ENCODE measurements at places on chromosomes 3 and 15. TPM values are rescaled to one million over a fixed set of nuclear protein-coding genes. Genes with fewer than 3 reads are reported as not detected.

DNA sequence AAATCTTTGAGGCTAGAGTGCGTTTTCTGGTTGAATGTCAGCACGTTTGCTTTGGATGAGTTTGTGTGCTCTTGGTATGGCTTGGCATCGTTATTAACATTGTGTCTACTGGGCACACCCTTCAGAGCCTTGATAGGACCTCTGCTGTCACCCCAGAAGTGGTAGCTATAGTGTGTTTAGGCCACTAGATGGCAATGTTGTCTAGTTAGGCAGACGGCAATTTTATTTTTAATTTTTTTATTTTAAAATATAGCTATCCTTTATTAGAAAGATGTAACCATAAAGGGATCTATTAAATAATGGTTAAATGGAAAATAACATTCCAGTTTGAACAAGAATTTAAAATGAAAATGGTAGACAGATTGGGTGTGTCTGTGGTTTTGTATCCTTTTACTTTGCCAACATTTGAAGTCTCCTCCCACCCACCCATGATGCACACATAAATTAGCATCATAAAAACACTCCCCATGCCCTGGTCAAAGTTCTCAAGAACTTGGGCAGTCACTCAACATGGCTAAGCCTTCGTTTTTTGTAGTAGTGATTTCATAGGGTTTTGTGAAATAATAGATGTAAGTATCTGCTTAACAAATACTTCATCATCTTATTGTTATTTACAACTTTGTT, 200.7 kb downstream of the KCNH8 start:
- H3K27me3 ChIP-seq = no peaks in the 10 kb centered on the region
- H3K36me3 ChIP-seq = no peaks in the 10 kb centered on the region
- no peak for DNase-seq
- H3K4me3 ChIP-seq = no peak overlapping the region
- no peak overlapping the region for H3K27ac ChIP-seq
- no peaks in the 10 kb centered on the region for H3K4me1 ChIP-seq

SENP8 gene
- total RNA-seq = 0.15 TPM

DNA sequence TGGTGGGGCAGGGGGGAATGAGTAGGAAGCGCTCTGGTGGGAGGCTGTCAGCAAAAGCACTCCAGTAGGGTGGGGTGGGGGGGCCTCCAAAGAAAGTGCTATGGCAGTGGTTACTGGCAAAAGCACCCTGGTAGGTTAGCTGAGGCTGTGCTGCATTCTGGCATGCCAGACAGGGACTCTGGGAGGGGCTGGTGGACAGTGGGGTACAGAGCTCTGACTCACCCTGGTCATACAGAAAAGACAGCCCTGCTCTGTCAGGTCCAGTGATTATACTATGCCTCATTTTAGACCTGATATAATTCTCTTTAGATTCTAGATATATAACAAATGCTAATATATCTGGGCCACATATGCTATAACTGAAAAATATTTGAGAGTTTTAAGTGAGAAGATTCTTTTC, 82.8 kb upstream of the CPNE4 start:
- DNase-seq = no peak
- H3K36me3 ChIP-seq = no peaks in the 10 kb centered on the region
- no peaks in the 10 kb centered on the region for H3K27me3 ChIP-seq

DNA sequence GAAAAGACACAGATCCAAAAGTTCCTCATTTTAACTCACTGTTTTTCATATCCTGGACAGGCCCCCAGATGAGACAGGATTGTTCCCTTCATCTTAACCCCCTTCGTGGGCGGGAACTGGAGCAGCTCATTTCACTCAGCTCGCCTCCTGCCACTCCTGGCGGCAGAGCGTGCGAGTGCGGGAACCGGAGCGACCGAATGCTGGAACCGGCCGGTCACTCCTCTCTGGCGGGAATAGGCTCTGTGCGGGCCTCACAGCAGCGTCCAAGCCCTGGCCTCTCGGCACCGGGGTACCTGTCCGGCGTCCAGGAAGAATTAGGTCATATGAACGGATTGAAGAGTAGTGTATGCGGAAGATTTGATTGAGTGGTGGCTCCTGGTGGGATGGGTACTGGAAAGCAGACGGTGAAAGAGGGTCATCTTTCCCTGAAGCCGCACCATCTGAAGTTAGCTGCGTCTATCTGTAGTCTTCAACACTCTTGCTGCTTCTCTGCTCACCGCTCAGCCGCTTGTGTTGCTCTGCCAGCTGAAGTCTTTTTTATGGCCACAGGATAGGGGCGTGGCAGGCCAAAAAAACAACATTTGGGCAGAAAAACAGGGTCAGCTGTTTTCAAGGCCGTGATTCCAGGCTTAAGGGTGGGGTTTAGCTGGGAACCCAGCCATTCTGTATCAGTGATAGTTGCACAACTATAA, 42.3 kb upstream of the FXR1 start:
- no peak overlapping the region for H3K27ac ChIP-seq
- no peak overlapping the region for H3K4me3 ChIP-seq
- peaks cover 2% of the 10 kb centered on the region for H3K27me3 ChIP-seq
- H3K36me3 ChIP-seq = no peaks in the 10 kb centered on the region
- DNase-seq = no peak
- H3K4me1 ChIP-seq = no peaks in the 10 kb centered on the region

DNA sequence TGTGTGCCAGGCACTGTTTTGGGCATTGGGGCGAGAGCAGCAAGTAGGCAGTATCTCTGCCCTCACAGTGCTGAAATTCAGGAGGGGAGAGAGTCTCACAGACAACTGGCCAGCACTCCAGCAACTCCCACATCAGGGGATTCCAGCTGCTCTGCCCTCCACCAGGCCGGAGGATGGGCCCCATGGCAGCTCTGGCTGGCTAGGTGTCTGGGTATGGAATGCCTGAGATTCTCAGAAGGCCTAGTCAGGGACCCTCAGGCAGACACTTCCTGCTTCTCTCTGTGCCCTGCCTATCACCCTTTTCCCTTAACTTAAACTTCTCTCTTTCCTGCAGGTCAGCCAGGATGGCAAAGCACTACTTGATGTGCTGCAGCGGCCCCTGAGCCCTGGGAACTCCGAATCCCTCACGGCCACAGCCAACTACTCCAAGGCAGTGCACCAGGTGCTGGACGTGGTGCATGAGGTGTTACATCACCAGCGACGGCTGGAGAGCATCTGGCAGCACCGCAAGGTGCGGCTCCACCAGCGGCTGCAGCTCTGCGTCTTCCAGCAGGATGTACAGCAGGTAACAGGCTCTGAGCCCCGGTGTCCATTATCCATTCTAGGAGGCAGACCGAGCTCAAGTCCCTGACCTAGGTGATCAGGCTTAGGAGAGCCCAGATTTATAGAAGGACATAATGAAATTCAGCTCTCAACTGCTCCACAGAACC, 342.2 kb upstream of the ROPN1 start:
- no peaks in the 10 kb centered on the region for H3K36me3 ChIP-seq
- no peaks in the 10 kb centered on the region for H3K4me1 ChIP-seq
- H3K27me3 ChIP-seq = no peaks in the 10 kb centered on the region
- H3K27ac ChIP-seq = no peak overlapping the region
- DNase-seq = no peak

PCOLCE2 gene
- total RNA-seq = not detected

GRCh38 chr3:30503446-30503845, 103.0 kb upstream of the TGFBR2 start:
- H3K27me3 ChIP-seq = no peaks in the 10 kb centered on the region
- H3K4me1 ChIP-seq = no peaks in the 10 kb centered on the region
- no peak overlapping the region for H3K4me3 ChIP-seq
- no peak overlapping the region for H3K27ac ChIP-seq
- H3K36me3 ChIP-seq = no peaks in the 10 kb centered on the region

- no peak for DNase-seq
- H3K4me1 ChIP-seq = no peaks in the 10 kb centered on the region
- H3K27me3 ChIP-seq = peaks cover 3% of the 10 kb centered on the region
- no peaks in the 10 kb centered on the region for H3K36me3 ChIP-seq
These were observed 26.0 kb downstream of the FBXW12 start for GRCh38 chr3:48397767-48398681.

DNA sequence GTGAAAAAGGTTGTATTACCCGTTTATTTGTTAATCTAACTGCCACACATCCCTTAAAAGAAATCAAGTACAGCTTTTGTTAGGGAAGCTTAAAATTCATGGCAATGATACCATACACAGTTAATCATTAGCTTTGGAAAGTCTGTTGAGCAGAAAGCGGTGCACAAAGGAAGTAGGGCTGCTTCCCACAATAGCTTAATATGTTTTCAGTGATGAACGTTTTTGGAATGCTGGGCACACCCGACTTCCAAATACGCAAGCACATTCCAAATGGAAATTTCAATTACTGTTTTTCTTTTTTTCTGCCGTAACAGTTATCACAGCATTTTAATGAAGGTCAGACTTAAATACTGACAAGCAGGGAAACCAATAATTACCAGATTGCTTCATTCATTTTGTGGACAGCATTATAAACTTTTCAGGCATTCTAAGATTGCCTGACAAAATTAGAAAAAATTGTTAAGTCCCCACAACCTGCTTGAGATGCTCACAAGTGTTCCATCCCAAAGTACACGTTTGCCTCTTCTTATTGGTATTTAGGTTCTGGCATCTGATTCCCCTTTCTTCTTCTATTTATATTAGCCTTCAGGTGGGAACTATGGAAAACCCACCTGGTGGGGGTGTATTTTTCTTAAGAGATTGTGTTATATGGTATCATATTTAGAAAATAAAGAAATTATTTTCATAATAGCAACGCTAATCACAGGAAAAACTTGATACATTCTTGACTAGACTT, 1.1 kb upstream of the ECT2 start:
- H3K4me3 ChIP-seq = peak overlapping the region; percentile 89
- DNase-seq = no peak
- peaks cover 6% of the 10 kb centered on the region for H3K27me3 ChIP-seq

DNA sequence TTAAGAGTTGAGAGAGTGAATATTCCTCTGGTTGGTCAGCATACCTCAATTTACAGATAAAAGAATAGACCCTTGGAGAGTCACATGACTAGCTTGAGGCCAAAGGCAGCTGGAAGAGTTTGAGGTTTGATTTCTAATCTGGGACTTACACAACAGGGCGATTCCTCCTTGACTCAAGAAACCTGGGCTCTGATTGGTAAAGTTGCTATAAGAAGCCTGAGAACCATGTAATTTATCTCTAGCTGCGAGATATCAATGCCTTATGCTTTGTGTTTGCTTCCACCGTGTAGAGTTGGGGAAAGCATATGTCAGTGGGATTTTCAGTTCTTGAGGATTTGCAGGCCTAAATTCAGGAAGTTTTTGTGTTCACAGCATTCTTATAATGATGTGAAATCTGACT, 206.0 kb downstream of the KLHL25 start:
- peaks cover 28% of the 10 kb centered on the region for H3K4me1 ChIP-seq
- peaks cover 42% of the 10 kb centered on the region for H3K36me3 ChIP-seq
- H3K4me3 ChIP-seq = no peak overlapping the region

GYG1 gene
- 19.2 TPM for total RNA-seq

DNA sequence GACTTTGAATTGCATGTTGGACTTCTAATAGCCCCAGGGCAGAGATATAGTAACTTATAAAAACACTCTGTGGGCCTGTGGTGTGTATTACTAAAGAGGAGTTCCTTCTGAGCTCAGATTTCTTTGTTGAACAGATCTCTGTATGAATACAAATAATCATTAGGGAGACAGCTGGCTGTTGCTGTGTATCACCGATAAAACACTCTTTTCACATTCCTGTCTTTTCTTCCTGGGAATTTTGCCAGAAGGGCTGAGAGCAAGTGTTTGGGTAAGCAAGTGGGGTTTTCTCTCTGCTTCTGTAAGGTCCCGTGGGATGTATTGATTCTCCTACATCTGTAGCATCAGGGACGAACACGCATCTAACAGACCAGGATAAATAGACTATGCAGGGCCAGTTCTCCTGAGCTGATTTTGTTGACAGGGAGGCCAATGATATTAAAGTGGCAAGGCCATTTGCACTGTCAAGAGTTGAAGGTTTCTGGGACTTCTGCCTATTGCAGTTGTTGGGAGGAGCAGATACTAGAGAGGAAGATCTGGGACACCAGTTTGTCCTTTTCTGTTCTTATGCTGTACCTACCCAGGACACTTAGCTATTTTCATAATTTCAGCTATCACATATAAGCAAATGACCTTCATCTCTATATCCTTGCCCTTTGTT, 225.9 kb upstream of the CD96 start:
- DNase-seq = no peak
- no peaks in the 10 kb centered on the region for H3K27me3 ChIP-seq
- no peaks in the 10 kb centered on the region for H3K36me3 ChIP-seq
- H3K4me3 ChIP-seq = no peak overlapping the region
- peaks cover 25% of the 10 kb centered on the region for H3K4me1 ChIP-seq

DNA sequence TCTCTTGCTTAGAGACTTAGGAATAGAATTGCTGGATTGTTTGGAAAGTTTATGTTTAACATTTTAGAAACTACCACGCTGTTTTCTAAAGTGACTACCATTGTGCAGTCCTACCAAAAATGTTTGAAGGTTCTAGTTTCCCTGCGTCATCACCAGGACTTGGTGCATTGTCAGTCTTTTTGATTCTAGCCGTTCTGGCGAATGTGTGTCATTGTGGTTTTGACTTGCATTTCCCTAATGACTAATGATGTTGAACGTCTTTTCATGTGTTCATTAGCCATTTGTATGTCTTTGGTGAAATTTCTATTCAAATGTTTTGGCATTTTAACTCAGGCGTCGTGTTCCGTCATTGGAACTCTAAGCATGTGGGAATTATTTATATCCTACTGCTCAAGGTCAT, 58.0 kb downstream of the CHD2 start:
- peaks cover 96% of the 10 kb centered on the region for H3K36me3 ChIP-seq
- peak; percentile 52 for DNase-seq
- H3K27ac ChIP-seq = peak overlapping the region; percentile 75

GATM gene
- 1.0 TPM for total RNA-seq

FAM43A gene
- 4.8 TPM for total RNA-seq

DNA sequence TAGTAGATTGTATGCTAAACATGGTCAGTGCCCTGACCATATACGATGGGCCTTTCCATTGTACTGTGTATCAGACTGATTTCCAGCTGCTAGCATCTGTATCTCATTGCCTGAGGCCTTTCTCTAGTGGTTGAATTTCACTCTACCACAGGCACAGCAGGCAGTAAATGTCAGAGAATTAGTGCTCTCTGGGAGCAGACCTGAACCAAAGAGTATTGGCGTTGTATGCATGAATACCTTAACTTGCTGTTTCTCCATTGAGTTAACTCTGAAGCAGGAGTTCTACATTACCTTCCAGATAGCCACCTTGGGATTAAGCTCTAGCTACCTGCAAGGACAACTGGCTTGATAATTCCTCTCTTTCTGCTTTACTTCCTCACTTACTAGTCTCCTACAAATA, 439.2 kb upstream of the EPHA3 start:
- no peak overlapping the region for H3K27ac ChIP-seq
- no peaks in the 10 kb centered on the region for H3K27me3 ChIP-seq
- no peaks in the 10 kb centered on the region for H3K36me3 ChIP-seq
- H3K4me1 ChIP-seq = no peaks in the 10 kb centered on the region
- no peak for DNase-seq
- no peak overlapping the region for H3K4me3 ChIP-seq

DNA sequence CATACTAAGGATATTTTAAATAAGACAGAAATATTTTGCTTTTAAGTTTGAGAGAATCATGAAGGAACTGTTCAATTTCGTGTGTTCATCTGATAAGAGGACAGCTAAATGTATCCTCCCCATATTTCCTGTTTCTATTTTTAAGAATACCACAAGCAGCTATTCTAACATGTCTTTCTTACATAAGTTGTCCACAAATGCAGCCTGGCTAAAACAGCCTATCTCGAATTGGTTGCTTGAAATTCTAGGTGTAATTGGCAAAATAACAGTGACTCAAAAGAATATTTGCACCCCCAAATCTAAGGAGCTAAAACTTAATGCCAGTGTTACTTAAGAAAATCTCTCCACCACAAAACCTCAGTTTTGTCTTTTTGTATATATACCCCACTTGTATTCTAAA, 35.0 kb downstream of the BTLA start:
- peak overlapping the region; percentile 44 for H3K27ac ChIP-seq
- no peaks in the 10 kb centered on the region for H3K27me3 ChIP-seq
- peak overlapping the region; percentile 61 for H3K4me3 ChIP-seq
- H3K4me1 ChIP-seq = peaks cover 44% of the 10 kb centered on the region
- peak; percentile 60 for DNase-seq

CPEB1 gene
- total RNA-seq = not detected

All from CD4-positive, CD25-positive, alpha-beta regulatory T cell (primary cell).